ENCODE measurements at places on chromosomes 6 and 20. TPM values are rescaled to one million over a fixed set of nuclear protein-coding genes. Genes with fewer than 3 reads are reported as not detected.

GRCh38 chr6:138107078-138107751 lies at the start of gene PERP:
Gene PERP, minus strand, starts transcription at chr6:138107419. Its CDS starts 79 bp downstream, at chr6:138107340.
- DNase-seq, result peak; percentile 56

GRCh38 chr6:30102414-30102969 lies 10.4 kb downstream of the TRIM31 start:
- no peak for DNase-seq

DNA sequence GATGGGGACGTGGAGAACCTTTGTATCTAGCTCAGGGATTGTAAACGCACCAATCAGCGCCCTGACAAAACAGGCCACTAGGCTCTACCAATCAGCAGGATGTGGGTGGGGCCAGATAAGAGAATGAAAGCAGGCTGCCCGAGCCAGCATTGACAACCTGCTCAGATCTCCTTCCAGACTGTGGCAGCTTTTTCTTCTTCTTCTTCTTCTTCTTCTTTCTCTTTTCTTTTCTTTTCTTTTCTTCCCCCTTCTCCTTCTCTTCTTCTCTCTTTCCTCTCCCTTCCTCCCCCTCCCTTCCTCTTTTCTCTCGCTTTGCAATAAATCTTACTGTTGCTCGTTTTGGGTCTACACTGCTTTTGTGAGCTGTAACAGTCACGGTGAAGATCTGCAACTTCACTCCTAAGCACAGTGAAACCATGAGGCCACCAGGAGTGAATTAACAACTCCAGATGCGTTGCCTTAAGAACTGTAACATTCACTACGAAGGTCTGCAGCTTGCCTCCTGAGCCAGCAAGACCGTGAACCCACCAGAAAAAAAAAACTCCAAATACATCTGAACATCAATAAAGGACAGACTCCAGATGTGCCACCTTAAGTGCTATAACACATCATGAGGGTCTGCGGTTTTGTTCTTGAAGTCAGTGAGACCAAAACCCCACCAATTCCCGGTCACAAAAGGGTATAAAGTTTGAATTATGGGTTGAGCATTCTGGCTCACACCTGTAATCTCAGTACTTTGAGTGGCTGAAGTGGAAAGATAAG lies 19.6 kb upstream of the SERPINB1 start:
- DNase-seq, result no peak

Gene RAB44
- not detected for total RNA-seq
